Lower lobe of right lung (tissue), 2 donors: ENCODE measurements at places on chromosomes 16 and 17. TPM values are rescaled to one million over a fixed set of nuclear protein-coding genes. Genes with fewer than 3 reads are reported as not detected.
A peak's percentile ranks its signal among the peaks of the same experiment; 100 is the strongest.

DNA sequence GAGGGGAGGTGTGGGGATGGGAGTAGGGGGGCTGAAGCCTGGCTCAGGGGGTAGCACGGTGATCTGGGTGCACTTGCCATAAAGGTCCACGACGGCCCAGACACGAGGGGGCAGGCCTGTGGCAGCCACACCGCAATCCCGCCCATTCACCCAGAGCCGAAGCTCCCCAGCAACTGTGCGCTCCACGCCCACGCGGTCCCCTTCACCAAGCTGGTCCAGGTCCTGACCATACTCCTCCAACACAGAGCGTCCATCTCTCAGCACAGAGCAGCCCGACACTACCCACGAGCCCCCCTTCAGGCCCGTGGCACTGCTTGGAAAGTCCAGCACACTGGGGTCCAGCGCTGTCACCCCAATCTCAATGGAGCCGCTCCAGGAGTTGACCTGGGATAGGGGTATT is 1.6 kb downstream of the NEURL4 start:
- peaks cover 22% of the 10 kb centered on the region for H3K4me1 ChIP-seq
- no peak for DNase-seq
- no peak overlapping the region for H3K27ac ChIP-seq

- no peaks in the 10 kb centered on the region for H3K27me3 ChIP-seq
- no peak overlapping the region for H3K4me3 ChIP-seq
- no peak overlapping the region for H3K27ac ChIP-seq
- peak; percentile 28 for DNase-seq
These were observed 98.7 kb upstream of the ZNF750 start for GRCh38 chr17:82938486-82938872.

DNA sequence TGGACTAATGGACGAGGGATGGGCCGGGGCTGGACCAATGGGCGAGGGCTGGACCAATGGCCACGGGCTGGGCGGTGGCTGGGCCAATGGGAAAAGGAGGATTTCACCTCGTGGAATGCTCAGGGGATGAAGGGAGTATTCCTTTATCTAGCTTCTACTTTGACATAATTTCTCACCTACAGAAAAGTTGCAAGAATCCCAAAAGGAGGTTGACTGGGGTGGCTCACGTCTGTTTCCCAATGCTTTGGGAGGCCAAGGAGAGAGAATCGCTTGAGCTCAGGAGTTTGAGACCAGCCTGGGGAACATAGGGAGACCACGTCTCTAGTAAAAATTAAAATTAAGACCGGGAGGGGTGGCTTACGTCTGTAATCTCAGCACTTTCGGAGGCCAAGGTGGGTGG is 5.7 kb upstream of the FLYWCH1 start:
- H3K4me1 ChIP-seq = peaks cover 22% of the 10 kb centered on the region
- H3K27ac ChIP-seq = peak overlapping the region; percentile 71
- H3K27me3 ChIP-seq = no peaks in the 10 kb centered on the region
- H3K4me3 ChIP-seq = peak overlapping the region; percentile 7
- no peak for DNase-seq
- no peaks in the 10 kb centered on the region for H3K36me3 ChIP-seq

- no peak overlapping the region for H3K27ac ChIP-seq
- no peaks in the 10 kb centered on the region for H3K4me1 ChIP-seq
- H3K36me3 ChIP-seq = no peaks in the 10 kb centered on the region
- no peaks in the 10 kb centered on the region for H3K27me3 ChIP-seq
These were observed 27.1 kb upstream of the GPRC5C start for GRCh38 chr17:74404789-74405188.

GRCh38 chr16:19363740-19364139 is 53.9 kb upstream of the TMC5 start:
- no peak overlapping the region for H3K4me3 ChIP-seq
- no peak overlapping the region for H3K27ac ChIP-seq
- no peaks in the 10 kb centered on the region for H3K27me3 ChIP-seq
- no peaks in the 10 kb centered on the region for H3K36me3 ChIP-seq
- H3K4me1 ChIP-seq = no peaks in the 10 kb centered on the region
- no peak for DNase-seq

DNA sequence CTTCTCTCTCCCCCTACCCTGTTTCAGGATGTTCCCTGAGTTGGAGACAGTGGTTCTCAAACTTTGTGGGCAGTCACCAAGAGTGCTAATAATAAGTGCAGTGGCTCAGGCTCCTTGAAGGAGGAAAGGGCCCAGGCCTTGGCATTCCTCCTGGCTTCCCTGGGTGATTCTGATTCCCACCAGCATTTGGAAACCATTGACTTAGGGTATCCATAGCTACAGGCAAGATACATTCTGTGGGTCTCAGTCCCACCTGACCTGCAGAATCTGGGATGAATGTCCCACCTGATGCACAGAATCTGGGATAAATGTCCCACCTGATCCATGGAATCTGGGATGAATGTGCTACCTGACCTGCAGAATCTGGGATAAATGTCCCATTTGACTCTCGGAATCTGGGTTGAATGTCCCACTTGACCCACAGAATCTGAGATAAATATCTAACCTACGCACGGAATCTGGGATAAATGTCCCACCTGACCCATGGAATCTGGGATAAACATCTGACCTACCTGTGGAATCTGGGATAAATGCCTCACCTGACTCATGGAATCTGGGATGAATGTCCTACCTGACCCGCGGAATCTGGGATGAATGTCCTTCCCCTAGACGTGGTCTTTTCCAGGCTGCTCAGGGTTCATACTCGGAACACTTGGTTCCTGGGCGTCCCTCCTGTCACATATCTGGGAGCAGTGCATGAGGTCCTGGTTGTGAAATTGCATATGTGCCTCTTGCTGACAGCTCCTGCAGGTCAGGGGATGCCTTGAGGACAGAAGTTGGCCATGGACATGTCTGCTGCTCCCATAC is 136.7 kb upstream of the HS3ST2 start:
- H3K4me1 ChIP-seq = no peaks in the 10 kb centered on the region
- no peak for DNase-seq
- peaks cover 4% of the 10 kb centered on the region for H3K27me3 ChIP-seq
- H3K27ac ChIP-seq = no peak overlapping the region
- no peak overlapping the region for H3K4me3 ChIP-seq

- no peaks in the 10 kb centered on the region for H3K27me3 ChIP-seq
- no peak overlapping the region for H3K27ac ChIP-seq
- no peak for DNase-seq
- H3K36me3 ChIP-seq = peaks cover 24% of the 10 kb centered on the region
- peaks cover 5% of the 10 kb centered on the region for H3K4me1 ChIP-seq
- H3K4me3 ChIP-seq = no peak overlapping the region
These were observed 78.3 kb downstream of the SOCS1 start for GRCh38 chr16:11177578-11178160.

DNA sequence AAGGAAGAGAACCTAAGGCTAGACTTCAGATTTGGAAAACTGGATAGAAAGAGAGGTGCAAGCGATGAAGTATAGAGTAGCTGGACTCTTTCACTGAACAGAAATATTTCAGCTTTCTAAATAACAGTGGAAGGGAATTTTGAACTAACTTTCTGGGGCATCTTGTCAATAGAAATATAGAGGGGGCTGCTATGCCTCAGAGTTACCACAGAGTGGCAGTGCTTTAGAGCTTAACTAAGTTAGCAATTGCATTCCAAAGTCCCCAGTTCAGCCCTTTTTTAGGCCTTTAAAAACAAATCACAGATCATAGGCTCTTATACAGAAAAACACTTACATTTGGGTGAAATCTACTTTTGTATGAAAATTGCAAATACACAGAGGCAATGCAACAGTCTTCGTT is 154.2 kb upstream of the CDH8 start:
- H3K27me3 ChIP-seq = no peaks in the 10 kb centered on the region
- H3K27ac ChIP-seq = no peak overlapping the region
- no peaks in the 10 kb centered on the region for H3K36me3 ChIP-seq
- no peak for DNase-seq
- H3K4me1 ChIP-seq = no peaks in the 10 kb centered on the region

- H3K4me1 ChIP-seq = peaks cover 59% of the 10 kb centered on the region
- peak overlapping the region; percentile 89 for H3K27ac ChIP-seq
- peaks cover 14% of the 10 kb centered on the region for H3K36me3 ChIP-seq
- H3K4me3 ChIP-seq = peak overlapping the region; percentile 79
- H3K27me3 ChIP-seq = no peaks in the 10 kb centered on the region
- DNase-seq = no peak
These were observed 594 bp upstream of the DNAJC7 start for GRCh38 chr17:42017866-42018200.

- H3K27me3 ChIP-seq = no peaks in the 10 kb centered on the region
- peaks cover 24% of the 10 kb centered on the region for H3K4me1 ChIP-seq
- H3K4me3 ChIP-seq = peak overlapping the region; percentile 43
- H3K36me3 ChIP-seq = no peaks in the 10 kb centered on the region
These were observed 8.3 kb upstream of the ZNF750 start for GRCh38 chr17:82848022-82848592.

DNA sequence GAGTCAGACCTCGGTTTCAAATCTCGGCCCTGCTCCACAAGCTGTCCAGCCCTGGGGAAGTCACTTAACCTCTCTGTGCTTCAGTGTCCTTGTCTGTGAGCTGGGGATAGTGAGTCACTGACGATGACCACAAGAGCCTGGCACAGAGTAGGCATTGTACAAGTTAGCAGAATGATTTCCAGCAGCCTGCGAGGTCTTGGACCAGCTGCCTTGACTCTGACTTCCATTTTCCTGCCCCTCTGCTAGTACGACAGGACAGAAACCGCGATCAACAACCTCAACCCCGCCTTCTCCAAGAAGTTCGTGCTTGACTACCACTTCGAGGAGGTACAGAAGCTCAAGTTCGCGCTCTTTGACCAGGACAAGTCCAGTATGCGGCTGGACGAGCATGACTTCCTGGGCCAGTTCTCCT is 20.7 kb downstream of the CPNE2 start:
- H3K36me3 ChIP-seq = peaks cover 40% of the 10 kb centered on the region
- peaks cover 15% of the 10 kb centered on the region for H3K4me1 ChIP-seq
- no peak overlapping the region for H3K4me3 ChIP-seq
- H3K27me3 ChIP-seq = no peaks in the 10 kb centered on the region

DNA sequence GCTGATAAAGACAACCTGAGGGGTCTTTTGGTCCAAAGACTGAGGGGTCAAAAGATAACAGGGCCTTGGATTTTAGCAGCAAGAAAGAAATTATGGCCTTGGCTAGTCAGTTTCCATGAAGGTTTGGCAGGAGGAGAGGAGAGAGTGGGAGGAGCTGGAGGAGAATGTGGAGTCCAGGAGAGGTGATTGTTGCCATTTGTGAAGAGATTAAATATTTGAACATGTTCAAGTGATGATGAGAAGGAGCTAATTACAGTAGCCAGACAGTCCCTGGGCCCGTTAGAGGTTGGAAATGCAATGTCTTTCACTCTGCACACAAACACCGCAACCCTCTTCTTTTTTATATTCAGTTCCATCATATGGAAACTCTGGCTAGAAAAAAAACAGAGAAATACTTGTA is 68.6 kb downstream of the TNRC6C start:
- H3K36me3 ChIP-seq = peaks cover 7% of the 10 kb centered on the region
- no peak for DNase-seq
- no peak overlapping the region for H3K27ac ChIP-seq

DNA sequence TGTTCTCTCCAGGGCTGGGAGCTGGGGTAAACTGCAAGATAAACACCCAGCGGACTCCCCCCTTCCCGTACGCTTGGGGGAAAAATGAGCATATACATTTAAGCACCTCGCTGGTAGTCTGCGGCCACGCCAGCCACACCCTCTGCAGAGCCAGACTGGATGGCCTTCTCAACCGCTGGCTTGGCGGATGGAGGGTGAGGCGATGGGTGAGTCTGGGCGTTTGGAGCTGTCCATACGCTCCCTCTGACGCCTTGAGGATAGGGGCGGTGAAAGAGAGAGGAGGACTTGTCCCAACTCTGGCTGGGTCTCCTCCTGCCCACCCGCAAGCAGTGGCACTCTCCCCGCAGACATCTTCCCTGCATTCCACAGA is 1.0 kb downstream of the ITGA3 start:
- H3K27me3 ChIP-seq = no peaks in the 10 kb centered on the region
- no peak for DNase-seq
- H3K36me3 ChIP-seq = no peaks in the 10 kb centered on the region
- peak overlapping the region; percentile 89 for H3K4me3 ChIP-seq
- peak overlapping the region; percentile 96 for H3K27ac ChIP-seq

DNA sequence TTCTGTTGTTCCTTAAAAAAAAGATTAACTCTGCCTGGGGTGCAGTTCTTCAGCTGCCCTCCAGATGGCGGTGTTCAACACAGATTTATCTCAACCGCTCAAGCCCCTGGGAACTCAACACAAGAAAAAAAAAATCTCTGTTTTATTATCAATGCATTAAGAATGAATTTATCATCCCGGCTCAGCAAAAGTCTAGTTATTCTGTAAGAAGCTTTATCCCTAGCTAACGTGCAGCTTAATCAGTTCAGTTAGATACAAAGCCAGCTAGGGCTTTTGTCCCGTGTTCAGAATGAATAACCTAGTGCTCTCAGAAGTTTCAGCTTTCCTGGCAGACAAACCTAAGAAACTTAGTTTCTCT is 475.9 kb upstream of the CCL2 start:
- no peaks in the 10 kb centered on the region for H3K4me1 ChIP-seq
- no peaks in the 10 kb centered on the region for H3K36me3 ChIP-seq
- H3K27me3 ChIP-seq = no peaks in the 10 kb centered on the region
- no peak overlapping the region for H3K27ac ChIP-seq

- H3K27me3 ChIP-seq = no peaks in the 10 kb centered on the region
- H3K4me1 ChIP-seq = no peaks in the 10 kb centered on the region
- no peak overlapping the region for H3K27ac ChIP-seq
These were observed 1297.6 kb upstream of the GOT2 start for GRCh38 chr16:60031740-60032139.

DNA sequence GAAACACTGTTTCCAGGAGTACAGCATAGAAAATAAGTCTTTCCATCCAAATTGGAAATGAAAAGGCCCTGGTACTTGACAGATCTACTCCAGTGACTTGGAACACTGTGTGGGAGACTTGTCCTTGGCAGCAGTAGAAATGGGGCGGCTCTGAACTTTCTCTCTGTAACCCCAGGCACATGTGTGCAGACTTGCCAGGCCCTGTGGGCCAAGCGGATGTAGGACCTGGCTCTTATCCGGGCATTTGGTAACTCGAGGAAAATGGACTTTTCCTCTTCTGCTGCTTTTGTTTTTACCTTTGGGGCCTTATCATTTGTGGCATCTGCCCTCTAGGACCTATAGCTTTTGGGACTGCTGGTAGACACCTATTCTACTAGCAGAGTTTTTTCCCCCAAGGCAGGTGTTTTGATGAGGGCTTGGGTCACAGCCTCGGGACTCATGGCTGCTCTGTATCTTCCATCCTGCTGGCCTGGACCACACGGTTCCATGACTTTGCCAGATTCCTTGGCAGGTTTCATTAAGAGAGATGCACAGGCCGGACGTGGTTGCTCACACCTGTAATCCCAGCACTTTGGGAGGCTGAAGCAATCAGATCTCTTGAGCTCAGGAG is 43.5 kb downstream of the SMPD3 start:
- H3K4me3 ChIP-seq = no peak overlapping the region
- H3K27me3 ChIP-seq = no peaks in the 10 kb centered on the region
- no peaks in the 10 kb centered on the region for H3K36me3 ChIP-seq

The TMC6 gene
- 173 TPM for total RNA-seq

The XYLT1 gene
- total RNA-seq = 9.0 TPM

The PRR29 gene
- total RNA-seq = 11.3 TPM

The QPRT gene
- 11.0 TPM for total RNA-seq

The IGF2BP1 gene
- total RNA-seq = not detected

The CPSF4L gene
- total RNA-seq = not detected

The DUS2 gene
- total RNA-seq = 15.1 TPM

The CHST4 gene
- 0.27 TPM for total RNA-seq

The RPS15A gene
- 1,084 TPM for total RNA-seq

The FSCN2 gene
- total RNA-seq = 3.3 TPM

The ELMO3 gene
- 14.9 TPM for total RNA-seq

The PPM1D gene
- 21.3 TPM for total RNA-seq

The CRHR1 gene
- not detected for total RNA-seq

The GNG13 gene
- not detected for total RNA-seq

The ANKRD11 gene
- total RNA-seq = 127 TPM
